Stimulated activated CD4-positive, alpha-beta T cell treated with anti-CD3 and anti-CD28 coated beads, Interleukin-2, amount 100 ng/mL, for 24 hours (primary cell): ENCODE measurements at places on chromosomes 11 and 22.
A peak's percentile ranks its signal among the peaks of the same experiment; 100 is the strongest.

DNA sequence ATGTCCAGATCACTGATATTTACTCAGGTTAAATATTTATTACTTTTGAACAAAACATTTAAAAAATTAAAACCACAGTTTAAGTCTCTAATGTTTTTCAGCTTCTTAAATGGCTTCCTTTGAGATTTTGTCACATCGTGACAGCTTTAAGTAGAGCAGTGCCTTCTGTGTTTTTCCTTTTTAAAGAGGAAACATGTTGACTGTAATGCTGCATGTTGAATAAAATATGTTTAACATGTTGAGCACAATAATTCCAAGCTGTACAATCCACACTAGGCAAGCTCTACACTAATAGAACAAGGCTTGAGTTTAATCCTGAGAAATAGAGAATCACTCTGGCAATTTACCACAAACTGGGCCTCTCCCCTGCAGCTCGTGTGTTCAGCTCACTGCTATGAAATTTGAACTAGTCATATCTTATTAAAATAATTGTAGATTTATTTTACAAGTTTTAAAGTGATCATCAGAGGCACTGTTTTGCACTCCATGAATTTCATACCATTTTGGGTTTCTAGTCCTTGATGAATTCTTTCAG lies 368.3 kb downstream of the SOX6 start:
- no peak for DNase-seq

DNA sequence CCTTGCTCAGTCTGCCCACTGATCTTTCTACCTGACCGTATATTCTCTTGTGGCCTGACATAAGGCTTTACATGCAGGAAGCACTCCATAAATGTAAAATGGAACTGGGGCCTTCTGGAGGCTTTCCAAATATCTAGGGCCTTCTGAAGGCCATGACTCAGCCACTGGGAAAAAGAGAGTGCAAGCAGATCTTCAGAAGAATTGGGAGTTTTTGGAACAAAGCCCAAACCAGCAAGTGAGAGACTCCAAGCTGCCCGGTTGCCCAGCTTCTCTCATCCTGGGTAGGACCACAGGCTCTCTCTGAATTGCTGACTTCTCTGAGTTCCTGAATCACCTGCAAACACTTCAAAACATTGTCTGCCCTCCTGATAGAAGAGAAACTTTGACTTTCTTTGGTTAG lies 107.9 kb upstream of the BMAL1 start:
- DNase-seq: no peak

DNA sequence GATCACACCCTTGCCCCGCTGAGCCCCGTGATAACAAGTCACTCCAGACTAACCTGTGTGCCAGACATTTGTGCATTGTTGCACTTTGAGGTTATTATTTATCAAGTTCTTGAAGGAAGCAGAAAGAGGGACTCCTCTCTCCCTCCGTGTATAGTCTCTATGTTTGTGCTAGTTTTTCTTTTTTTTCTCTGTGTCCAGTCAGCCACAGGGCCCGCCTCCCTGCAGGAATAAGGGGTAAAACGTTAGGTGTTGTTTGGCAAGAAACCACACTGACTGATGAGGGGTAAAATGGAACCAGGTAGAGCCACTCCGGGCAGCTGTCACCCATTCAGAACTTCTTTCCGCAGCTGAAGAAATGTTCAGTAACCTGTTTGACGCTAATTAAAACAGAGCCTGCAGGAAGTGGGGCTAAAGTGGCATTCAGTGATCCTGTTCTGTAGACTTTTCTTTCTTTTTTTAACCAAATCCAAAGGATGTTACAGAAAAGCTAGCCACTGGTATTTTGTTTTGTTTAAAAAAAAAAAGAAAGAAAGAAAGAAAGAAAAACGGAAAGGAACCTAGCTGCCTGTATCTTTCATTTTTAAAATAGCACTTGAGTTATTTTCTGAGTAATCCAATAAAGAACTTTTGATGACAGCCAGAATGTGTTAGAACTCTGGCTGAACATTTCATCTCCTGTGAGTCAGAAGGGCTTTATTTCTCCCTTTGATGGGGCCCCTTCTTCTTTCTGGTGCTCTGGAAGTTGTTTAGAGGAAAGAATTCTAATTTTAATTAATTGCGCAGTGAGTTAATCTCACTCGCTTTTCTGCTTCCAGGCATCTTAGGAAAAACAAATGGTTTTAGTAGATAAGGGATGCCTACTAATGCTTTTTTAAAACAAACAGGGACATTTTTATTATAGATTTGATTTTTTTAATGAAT lies 58.2 kb downstream of the COMMD9 start:
- no peak for DNase-seq

DNA sequence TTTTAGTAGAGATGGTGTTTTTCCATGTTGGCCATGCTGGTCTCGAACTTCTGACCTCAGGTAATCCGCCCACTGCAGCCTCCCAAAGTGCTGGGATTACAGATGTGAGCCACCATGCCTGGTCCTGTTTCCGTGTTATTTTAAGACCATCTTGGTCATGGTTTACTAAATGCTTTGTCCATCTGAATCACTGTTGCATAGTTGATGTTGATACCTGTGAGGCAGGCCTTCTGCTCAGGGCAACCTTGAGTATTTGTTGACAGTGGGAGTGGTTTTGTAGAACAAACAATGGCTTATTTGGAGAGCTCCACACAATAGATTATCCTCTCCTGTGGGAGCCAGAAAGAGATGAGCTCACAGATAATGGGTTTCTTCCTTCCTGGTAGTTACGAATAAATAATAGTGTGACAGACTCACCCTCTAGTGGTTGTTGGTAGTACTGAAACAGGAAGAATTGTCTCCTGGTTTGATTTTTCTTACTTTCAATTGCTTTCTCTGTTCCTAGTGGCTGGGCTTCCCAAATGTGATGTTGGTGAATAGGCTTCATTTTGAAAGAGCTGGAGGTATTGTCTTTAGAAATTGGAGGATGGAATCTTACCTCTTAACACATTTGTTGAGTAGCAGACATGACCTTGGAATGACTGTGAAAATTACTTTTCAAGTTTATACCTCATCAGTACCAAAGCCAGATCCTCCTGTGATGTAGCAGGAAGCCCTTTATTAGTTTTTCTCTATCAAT lies 39.0 kb downstream of the CTNND1 start:
- DNase-seq: no peak

GRCh38 chr11:26953770-26954392 lies 40.0 kb upstream of the FIBIN start:
- DNase-seq: no peak

DNA sequence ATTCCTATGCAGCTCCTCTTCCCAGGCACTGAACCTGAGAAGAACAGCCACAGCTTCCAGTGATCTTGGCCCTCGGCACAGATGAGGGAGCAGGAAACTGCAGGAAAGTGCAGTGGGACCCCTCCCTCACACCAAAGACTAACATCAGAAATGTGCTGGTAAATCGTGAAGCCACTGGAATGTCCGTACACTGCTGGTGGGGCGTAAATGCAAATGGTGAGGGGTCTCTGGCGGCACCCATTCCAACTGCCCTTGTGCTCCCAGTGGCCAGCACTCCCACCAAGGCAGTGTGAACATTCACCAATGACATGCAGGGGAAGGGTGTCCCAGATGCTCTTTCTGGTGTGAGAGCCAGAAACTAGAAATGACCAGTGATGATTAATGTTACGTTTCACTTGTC lies 574.0 kb downstream of the BRD1 start:
- no peak for DNase-seq

GRCh38 chr11:72305077-72305476 lies 61.1 kb upstream of the PHOX2A start:
- DNase-seq: no peak

DNA sequence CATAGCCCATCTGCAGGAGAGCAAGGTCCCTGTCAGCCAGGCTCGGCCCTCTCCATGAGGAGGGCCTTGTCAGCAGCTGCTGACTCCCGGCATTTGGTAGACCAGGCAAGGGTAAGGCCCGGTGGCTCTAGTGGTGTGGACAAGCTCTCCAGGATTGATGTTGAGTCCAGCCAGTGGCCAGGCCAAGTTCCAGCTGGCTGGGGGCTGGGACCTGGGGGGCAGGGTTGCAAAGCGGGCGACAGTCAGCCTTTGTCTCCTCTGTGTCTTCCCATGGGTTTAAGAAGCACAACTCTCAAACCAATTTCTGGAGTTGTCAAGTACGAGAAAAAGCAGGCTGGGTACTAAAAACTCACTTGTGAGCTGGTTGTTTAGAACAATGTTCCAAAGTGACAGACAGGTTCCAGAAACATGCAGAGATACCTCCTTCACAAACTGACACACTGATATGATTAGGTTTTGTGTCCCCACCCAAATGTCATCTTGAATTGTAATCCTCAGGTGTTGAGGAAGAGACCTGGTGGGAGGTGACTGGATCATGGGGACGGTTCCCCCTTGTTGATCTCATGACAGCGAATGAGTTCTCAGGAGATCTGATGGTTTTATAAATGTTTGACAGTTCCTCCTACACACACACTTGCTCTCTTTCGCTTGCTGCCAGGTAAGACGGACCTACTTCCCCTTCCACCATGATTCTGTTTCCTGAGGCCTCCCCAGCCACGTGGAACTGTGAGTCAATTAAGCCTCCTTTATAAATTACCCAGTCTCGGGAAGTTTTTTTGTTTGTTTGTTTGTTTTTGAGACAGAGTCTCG lies 52.3 kb upstream of the SERPIND1 start:
- no peak for DNase-seq

- DNase-seq: no peak
These were observed 74.9 kb upstream of the CAPRIN1 start for GRCh38 chr11:33976495-33977199.

- DNase-seq: no peak
These were observed 6.0 kb downstream of the SPTBN2 start for GRCh38 chr11:66722745-66723651.

DNA sequence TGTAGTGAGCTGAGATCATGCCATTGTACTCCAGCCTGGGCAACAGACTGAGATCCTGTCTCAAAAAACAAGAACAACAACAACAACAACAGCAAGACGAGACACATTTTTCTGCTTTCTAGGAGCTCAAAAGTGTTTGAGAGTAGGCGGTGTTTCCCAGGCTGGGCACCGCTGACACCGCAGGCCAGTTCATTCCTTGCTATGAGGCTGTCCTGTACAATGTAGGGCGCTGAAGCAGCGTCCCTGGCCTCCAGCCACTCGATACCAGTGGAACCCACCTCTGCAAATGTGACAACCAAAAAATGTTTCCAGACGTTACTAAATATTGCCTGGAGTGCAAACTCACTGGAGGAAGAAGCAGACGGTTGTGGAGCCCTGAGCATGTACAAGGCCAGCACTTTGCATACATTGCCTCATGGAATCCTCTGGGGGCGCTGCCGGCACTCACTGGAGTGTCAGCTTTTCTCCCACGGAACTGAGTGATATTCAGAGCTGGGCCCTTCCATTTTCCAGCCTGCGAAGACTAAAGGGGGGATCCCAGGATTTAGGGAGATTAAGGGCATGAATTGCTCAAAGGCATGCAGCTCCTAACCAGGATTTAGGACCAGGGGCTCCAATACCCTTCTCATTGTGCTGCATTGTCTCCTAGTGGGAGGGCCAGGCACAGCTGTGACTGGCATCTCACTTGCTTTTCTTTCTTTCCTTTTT lies 5.8 kb upstream of the MIEF1 start:
- peak; percentile 72 for DNase-seq

DNA sequence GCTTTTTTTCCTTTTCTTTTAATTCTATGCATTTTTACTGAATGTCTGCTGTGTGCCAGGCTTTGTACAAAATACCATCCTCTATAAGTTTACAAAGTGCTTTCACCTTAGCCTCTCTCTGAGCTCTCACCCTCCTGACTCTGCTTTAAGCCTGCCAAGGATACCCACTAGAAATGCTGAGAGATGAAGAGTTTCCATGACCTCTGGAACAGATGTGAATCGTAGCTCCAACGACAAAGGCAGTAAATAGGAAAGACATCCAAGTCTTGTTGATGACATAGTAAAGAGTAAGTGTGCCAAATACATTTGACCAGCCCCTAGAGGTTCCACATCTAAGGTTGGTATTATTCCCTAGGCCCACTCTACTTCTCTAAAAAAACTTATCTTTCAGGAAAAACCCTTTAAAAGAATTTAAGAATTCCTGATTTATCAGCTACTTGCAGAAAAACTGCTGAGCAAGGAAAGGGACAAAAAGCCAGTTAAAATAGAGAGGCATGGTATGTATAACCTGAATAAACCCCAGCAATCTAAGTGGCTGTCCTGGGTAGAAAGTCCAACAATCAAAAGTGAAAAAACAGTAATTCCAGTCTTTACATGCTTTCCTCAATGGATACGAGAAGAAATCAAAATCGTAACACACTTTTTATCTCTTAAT lies 45.4 kb downstream of the GAB2 start:
- no peak for DNase-seq

- DNase-seq: no peak
These were observed 125.6 kb downstream of the BRD1 start for GRCh38 chr22:49702068-49702397.

GRCh38 chr22:22759371-22759770 lies 115.0 kb downstream of the GGTLC2 start:
- DNase-seq: no peak
